ENCODE measurements at places on chromosomes 5 and 9.

DNA sequence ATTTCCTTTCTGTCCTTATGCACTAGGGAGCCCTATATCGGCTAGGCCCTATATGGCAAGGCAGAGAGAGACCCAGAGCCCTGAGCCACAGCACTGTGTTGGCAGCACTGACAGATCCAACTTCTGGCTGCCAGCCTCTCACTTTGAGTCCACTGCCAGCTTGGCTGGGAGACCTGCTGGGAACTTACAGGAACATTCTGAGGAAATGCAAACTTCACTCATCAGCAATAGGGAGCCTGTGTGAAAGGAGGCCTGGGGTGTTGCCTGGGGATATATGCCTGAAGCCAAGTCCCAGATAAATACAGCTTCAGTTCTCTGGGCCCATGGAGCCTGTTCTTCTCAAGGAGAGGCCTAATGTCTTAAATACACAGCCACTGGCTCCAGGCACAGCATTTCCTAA, 78.0 kb downstream of the ADRB2 start:
- DNase-seq = no peak

DNA sequence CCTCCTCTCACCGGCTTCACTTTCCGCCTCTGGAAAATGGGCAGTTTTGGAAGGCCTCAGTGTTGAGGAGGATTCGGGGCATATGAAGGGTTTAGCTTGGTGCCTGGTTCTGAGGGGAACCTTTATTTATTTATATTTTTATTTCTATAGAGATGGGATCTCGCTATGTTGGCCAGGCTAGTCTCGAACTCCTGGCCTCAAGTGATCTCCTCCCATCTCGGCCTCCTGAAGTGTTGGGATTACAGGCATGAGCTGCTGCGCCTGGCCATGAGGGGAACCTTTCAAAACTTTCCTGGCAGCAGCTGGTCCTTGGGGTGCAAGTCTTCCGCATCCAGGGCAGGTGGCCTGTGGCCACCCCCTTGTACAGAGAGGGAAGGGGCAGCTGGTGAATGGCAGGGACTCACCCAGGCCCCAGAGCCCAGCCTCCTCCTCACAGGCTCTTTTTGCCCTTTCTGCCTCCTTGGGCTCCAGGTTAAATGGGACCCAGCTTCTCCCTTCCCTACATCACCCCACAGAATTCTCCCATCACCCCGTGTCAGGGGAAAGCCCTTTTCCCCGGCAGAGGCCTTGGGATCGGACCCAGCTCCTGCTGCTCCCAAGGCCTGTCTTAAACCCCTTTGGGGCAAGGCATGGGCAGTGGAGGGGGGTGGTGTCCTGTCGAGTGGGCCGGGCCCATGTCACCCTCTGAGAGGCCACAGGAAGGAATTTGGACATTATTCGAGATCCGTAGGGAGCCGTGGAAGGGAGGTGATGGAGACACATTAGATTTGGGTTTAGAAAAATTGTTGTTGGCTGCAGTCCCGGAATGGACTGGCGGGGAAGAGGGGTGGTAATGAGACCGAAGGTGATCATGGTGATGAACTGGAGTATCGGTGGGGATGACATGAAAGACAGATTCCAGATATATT, 5.9 kb downstream of the NCS1 start:
- no peak for DNase-seq

DNA sequence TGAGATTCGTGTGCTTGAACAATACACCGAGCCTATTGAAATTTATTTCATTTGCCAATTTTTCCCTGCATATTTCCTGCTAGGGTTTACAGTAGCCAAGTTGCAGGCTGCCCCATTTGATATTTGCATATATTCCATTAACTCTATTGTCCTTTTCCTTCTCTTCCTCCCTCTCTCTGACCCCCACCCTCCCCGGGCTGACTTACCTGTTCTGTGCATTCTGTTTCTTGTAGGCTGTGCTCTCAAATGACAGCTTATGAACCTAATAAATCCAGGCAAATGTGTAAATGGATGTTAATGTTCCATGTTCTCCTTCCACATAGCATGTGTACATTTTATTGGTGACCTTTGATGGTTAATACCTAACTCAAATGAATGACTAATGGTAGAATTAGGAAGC, 1169.2 kb upstream of the WWC1 start:
- no peak for DNase-seq

DNA sequence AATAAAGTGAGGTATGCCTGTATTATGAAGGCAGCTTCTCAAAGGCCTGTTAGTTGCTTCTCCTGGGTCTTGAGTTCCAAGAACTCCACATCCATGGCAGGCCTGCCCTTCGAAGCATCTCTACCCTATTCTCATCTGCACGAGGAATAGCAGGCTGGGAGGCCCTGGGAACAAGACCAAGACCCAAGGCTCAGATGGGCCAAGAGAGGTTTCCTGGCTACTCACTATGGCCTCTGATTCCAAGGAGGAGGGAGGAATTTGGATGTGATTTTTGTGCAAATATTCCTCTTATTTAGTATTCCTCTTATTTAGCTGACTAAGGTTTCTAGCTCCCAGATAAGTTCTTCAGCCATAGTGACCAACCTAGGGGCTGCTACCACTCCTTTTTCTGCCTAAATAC, 151.3 kb downstream of the SAXO1 start:
- DNase-seq = no peak

GRCh38 chr5:73706963-73707362, 81.0 kb downstream of the ARHGEF28 start:
- no peak for DNase-seq

GRCh38 chr5:134539732-134540131, 14.3 kb downstream of the JADE2 start:
- DNase-seq = no peak

- DNase-seq = no peak
Measured at GRCh38 chr9:84121991-84122523, 141.5 kb downstream of the RMI1 start.

DNA sequence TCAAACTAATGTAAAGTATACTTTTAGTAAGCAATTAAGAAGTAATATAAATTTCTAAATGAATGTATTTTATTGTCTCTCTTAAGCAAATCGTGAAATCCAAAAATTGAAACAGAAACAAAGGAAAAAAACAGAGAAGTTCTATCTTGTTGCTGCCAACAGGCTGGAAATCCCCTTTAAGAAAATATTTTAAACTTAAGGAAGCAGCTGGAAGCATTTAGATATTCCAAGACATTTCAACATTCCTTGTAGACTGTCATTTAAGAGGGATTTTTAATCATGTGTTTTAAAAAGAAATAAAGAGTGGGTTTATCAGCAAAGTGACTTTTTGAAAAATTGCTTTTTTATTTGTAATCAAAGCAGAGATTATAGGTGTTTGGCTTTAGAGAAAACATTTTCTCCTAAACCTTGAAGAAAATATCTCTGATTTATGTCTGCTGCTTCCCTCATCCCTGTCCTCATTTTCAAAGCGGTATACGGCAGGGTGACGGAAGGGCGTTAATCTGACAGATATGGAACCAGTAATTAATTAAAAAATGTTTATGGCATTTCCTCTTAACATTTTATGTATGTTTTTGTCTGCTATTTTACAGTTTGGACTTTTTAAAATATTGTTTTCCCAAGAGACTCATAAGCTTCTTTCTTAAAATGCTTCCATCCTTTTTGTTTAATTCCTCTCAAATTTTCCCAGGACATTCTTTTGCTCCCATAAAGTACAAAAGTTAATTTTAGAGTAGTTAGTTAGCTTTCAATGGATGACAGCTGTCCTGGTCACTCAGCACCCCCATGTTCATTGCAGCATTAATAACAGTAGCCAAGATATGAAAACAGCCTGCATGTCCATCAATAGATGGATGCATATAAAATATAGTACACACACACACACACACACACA, 245.6 kb downstream of the LURAP1L start:
- DNase-seq = no peak

DNA sequence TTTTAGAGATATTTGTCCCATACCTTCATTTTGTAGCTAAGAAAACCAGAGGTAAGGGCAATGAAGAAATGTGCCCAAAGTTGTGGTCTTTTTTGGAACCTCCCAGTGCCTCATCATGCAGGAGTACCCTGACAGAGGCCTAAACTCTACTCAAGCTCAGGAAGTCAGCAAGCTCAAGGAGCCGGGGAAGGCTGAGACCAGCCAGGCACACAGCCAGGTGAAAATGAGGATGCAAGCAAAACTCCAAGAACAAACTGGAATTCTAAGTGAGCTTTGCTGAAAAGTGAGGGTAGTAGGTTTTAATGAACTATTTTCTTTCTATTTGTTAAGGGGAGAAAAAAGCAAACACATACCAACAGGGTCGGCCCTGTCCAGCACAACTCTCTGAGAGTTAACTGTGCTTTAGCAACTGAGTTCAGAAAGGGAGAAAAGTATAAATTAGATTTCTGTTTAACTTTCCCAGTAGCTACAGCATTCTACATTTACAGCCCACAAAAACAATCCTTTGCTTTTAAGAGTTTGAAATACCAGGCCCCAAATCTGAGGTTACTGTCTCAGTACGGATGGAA, 146.4 kb downstream of the GNAQ start:
- no peak for DNase-seq

DNA sequence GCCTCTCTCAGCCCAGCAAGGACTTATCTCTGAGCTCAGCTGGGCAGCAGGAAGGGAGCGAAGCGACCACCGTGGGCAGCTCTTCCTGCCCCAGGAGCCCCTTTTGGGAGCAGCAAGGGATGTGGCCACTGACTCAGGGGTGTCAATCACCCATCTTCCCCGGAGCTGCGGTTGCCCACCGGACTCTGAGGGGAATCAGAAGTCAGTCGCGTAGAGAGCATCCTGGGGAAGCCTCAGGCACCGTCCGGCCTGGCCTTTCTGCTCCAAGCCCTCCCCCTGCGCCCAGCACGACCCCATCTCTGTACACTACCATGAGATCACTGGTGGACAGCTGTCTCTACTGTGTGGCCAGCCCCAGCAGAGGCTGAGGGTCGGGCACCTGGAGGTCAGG, 24.6 kb downstream of the GFI1B start:
- DNase-seq = no peak

- DNase-seq = no peak
Measured at GRCh38 chr9:113932906-113933584, 56.9 kb downstream of the ZNF618 start.

DNA sequence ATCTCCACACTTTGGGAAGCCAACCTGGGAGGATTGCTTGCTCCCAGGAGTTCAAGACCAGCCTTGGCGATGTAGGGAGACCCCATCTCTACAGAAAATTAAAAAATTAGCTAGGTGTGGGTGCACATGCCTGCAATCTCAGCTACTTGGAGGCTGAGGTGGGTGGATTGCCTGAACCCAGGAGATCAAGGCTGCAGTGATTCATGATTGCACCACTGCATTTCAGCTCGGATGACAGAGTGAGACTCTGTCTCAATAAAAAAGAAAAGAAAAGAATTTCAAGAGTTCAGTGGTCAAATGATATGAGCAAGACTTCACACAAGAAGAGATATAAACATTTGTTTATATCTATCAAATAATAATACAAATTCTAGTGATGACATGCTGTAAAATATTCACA, 23.0 kb upstream of the MTAP start:
- DNase-seq = no peak

GRCh38 chr5:142145106-142145900, 36.7 kb downstream of the NDFIP1 start:
- peak; percentile 24 for DNase-seq

- DNase-seq = no peak
Measured at GRCh38 chr5:131147258-131147657, 17.8 kb downstream of the HINT1 start.

- no peak for DNase-seq
Measured at GRCh38 chr5:97009212-97009898, 73.5 kb downstream of the LNPEP start.

- DNase-seq = peak; percentile 90
Measured at GRCh38 chr5:179678223-179679013, 2.4 kb downstream of the CBY3 start.

GRCh38 chr9:117435630-117436261, 20.9 kb upstream of the ASTN2 start:
- no peak for DNase-seq

DNA sequence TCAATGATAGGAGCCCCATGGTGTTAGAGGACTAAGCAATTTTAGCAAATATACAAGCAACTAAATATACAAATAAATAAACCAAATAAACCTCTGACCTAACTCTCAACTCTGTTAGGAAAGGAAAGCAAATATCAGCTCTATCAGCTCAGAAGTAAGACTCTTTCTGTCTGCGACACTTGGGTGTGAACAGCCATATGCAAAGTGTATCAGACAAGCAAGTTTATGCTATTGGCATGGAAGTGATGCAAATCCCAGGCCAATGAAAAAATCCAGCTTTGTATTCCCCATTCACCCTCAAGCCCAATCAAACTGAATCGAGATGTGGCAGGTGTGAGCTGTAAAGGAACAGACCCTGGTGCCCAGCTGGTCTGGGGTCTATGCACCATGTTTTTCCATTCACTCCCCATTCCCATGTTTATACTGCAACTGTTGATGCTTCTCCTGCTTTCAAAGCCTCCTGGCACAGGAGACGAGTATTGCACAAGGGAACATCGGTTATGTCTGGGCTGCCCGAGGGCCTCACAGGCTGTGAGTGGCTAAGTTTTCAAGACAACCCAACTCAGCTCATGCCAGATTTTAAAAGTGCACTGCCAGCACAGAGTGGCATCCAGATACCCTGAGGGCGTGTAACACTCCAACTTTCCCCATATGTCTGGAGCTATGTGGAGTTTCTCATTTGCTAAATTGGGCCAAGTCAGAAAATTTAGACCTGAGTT, 73.1 kb downstream of the FEM1C start:
- DNase-seq = no peak

GRCh38 chr5:135578305-135578684, 496 bp downstream of the CXCL14 start:
- no peak for DNase-seq

- DNase-seq = no peak
Measured at GRCh38 chr9:128081056-128081455, 13.0 kb downstream of the SLC25A25 start.

GRCh38 chr5:17330386-17330785, 113.0 kb downstream of the BASP1 start:
- no peak for DNase-seq

DNA sequence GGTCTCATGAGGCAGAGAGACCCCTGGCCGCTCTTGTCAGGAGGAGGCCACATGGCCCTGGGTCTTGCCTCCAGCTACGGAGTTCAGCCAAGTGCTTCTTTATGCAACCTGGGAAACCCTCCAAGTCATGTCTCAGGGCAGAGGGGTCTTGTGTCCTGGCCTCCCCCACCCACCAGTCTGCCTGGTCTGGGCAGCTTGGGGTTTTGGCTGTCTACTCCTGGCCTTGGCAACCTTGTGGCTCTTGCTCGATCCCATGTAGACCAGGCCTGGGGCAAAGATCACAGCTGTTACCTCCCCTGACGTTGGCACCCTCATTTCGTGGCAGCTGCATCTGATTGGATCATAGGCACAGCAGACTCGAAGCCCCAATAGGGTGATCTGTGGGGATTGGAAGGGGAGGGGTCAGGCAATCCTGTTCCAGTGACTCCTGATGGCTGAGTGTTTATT, 28.4 kb downstream of the JADE2 start:
- DNase-seq = no peak
